ENCODE measurements at places on chromosomes 1 and 21. TPM values are rescaled to one million over a fixed set of nuclear protein-coding genes. Genes with fewer than 3 reads are reported as not detected.
A peak's percentile ranks its signal among the peaks of the same experiment; 100 is the strongest.

Gene KDF1
- total RNA-seq, result not detected

Gene SYT14
- 22.4 TPM for total RNA-seq

- no peak for DNase-seq
Observed at GRCh38 chr1:94612525-94613204, 71.1 kb upstream of the F3 start.

DNA sequence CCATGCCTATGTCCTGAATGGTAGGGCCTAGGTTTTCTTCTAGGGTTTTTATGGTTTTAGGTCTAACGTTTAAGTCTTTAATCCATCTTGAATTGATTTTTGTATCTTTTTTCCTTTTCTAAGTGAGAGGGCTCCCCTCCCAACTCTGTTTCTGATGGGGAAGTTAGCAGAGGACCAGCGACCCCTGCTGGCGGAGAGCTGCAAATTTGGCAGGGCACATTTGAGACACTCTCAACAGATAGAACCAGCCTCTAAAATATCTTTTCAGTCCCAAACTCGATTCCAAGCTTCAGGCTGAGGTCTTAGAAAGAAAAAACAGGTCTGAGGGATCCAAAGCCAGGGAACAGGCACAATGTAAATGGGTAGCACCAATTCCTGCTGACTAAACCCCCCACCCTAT lies 32.5 kb downstream of the LRRC3 start:
- DNase-seq, result peak; percentile 49

GRCh38 chr1:24903955-24904730 lies 25.9 kb downstream of the RUNX3 start:
- DNase-seq, result no peak

Gene DDAH1
- 32.5 TPM for total RNA-seq

DNA sequence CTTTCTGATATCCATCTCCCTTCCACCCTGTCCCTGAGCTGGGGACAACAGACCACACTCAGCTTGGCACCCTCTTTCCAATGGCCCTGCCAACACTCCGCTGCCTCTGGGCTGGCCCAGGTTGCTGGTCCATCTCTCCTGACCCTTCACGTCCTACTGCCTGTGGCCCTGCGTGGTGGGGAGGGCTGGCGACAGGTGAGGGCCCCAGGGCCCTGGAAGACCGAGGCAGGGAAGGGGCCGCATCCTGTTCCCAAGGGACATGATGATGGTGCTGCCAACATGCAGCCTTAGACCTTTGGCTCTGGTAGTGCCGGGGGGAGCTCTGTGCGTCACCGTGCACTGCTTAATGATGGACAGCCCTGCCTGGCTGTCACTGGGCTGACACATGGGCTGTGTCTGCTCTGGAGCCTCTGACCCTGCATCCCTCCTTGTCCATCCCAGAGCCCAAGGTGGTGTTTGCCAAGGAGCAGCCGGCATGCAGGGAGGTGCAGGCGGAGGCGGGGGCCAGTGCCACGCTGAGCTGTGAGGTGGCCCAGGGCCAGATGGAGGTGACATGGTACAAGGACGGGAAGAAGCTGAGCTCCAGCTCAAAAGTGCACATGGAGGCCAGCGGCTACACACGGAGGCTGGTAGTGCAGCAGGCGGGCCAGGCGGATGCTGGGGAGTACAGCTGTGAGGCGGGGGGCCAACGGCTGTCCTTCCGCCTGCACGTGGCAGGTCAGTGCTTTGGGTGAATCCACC lies 65.2 kb downstream of the OBSCN start:
- no peak for DNase-seq

Gene IQGAP3
- 37.5 TPM for total RNA-seq

GRCh38 chr1:152392909-152393308 lies 21.2 kb downstream of the CRNN start:
- DNase-seq, result no peak

DNA sequence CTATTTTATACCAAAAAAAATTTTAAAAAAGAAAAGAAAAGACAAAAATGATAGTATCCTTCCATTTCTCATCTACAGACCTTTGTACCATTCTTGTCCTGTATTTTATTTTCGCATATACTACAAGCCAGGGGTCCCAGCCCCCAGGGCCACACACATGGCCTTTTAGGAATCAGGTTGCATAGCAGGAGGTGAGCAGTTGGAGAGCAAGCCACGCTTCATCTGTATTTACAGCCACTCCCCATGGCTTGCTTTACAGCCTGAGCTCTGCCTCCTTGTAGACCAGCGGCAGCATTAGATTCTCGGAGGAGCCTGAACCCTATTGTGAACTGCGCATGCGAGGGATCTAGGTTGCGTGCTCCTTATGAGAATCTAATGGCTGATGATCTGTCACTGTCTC lies 39.8 kb downstream of the RASSF5 start:
- DNase-seq, result no peak

DNA sequence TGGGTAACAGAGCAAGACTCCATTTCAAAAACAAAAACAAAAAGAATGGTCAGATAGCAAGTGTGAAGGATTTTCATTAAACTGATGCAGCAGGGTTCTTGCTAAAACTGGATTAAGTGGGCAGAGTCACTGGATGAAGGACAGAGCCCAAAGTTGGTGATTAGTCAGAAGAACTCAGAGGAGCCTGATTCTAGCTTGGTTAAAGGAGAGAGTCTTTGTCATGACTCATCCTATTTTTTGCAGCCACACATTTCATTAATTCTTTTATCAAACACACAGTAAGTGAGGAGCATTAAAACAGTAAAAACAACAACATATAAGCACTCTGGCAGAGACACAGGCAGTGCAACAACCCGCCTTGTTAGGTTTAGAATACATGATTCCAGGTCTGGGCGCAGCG lies 56.0 kb upstream of the EDARADD start:
- DNase-seq, result no peak

DNA sequence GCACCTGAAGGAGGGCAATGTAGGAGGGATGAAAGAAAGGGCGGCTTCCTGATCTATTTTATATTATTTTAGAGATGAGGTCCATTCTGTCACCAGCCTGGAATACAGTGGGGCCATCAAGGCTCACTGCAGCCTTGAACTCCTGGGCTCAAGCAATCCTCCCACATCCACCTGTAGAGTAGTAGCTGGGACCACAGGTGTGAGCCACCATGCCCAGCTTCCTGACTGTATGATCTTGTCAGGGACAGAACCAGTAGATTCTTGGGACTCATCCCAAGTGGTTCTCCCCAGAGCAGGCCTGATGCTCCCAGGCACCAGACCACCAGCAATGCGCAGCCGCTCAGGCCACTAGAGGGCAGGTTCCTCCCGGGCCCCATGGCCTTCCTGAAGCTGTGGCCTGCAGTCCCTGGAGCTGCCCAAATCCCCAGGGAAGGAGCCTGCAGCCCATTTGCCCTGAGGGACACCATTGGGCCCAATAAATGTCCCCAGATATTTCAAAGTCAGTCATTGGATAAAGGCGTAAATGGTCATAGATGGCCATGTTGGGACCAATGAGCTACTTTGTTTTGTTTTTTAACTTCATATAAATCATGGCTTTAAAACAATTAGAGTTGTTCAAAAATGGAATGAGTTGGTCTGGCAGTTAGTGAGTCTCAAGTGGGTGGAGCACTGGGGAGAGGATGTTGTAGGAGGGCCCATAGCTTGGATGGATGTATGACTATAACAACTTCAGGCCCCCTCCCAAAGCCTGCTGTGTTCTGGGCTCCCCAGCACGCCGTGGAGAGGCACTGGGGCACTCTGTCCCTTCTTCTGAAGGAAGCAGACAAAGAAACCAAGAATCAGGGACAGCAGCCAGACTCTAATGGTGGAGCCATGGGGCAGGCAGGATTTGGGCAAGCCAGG lies 44.7 kb upstream of the GOLT1A start:
- DNase-seq, result peak; percentile 63

All from A673 (cell line).